ENCODE measurements at places on chromosomes 1 and 21. TPM values are rescaled to one million over a fixed set of nuclear protein-coding genes. Genes with fewer than 3 reads are reported as not detected.

TMCO2 gene
- not detected for total RNA-seq

FTCD gene
- 0.41 TPM for total RNA-seq

GNAT2 gene
- total RNA-seq: not detected

GPR37L1 gene
- total RNA-seq: 0.82 TPM

TNFAIP8L2 gene
- 0.82 TPM for total RNA-seq

DNAH14 gene
- 37.5 TPM for total RNA-seq

All from frontal cortex (tissue), 4 donors.